ENCODE measurements at places on chromosomes 5 and 9.

- no peak for DNase-seq
Observed at GRCh38 chr5:116038817-116039216, 6.5 kb downstream of the ARL14EPL start.

DNA sequence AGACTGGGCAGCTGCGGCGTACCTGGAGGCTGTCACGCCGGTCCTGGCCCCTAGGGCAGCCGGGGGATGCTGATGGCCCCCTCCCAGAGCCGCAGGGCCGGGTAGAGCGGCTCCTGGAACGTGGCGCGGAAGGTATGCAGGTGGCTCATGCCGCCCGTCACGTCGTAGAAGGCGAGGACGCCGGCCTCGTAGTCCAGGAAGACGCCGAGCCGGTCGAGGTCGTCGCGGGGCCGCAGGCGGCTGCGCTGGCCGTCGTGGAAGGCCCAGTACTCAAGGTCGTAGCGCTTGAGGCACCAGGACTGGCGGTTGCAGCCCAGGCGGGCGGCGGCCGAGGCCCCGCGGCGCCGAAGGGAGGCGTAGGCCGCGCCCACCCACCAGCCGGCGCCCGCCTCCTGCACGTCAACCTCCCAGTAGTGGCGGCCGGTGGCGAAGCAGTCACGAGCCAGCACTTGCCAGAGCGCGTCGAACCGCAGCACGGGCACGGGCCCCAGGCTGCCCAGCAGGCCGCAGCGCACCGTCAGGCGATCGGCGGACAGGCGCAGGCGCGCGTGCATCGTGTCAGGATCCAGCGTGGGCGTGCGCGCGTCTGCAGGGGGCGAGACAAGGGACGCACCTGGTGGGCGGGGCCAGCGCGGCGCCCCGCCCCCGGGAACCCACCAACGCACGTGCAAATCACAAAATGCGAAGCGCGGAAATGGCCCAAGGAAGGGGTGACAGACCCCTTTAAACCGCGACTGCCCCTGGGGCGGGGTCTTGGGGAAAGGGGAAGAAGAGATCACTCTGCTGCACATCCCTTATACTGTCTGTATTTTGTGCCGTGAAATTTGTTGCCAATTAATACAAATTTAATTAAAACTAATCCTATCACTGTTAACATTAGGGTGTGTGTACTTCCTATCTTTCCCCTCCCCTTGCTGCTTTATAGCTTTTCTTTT lies 31.2 kb downstream of the NANS start:
- DNase-seq = no peak

DNA sequence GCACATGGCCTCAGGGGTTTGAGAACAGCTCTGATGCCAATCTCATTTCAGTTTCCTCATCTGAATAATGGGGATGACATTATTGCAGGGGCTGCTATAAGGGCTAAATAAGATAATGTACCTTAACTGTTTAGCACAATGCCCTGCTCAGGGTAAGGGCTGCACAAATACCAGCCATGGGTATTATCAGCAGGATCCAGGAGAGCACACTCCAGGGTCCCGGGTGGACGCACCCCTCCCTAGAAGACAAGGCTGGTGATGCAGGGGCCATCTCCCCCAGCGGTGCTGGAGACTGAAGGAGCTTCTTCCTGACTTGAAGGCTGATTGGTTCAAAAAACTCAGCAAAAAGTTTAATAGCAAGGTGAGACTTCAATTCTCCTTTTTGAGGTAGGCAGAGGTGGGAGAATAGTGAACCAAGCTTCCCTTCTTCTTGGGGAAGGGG lies 2.7 kb upstream of the CXXC5 start:
- no peak for DNase-seq

- DNase-seq = no peak
Observed at GRCh38 chr5:76085243-76085579, 2.0 kb downstream of the SV2C start.

GRCh38 chr5:119743927-119744326 lies 114.6 kb downstream of the FAM170A start:
- DNase-seq = peak; percentile 26

GRCh38 chr5:75611311-75612225 lies at the start of gene ANKDD1B:
ANKDD1B (plus strand) TSS chr5:75611453; CDS start chr5:75611635, 182 bp downstream.
- DNase-seq = peak; percentile 42

DNA sequence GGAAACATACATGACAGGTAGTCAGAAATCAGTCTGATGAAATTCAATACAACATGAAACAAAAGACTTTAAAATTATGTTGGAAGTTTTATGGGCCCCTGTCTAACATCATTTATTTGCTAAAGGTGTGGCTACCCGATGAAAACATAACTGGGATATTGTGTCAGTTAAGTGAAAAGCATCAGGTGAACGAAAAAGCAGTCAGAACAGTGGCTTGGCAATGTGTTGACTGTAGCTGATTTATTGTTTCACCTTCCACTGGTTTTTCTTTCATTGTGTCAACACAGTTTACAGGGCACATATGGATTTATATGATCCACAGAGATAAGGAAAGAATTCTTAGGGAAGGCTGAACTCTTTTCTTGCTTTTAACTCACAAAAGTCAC lies 429.6 kb upstream of the ZNF608 start:
- DNase-seq = no peak

DNA sequence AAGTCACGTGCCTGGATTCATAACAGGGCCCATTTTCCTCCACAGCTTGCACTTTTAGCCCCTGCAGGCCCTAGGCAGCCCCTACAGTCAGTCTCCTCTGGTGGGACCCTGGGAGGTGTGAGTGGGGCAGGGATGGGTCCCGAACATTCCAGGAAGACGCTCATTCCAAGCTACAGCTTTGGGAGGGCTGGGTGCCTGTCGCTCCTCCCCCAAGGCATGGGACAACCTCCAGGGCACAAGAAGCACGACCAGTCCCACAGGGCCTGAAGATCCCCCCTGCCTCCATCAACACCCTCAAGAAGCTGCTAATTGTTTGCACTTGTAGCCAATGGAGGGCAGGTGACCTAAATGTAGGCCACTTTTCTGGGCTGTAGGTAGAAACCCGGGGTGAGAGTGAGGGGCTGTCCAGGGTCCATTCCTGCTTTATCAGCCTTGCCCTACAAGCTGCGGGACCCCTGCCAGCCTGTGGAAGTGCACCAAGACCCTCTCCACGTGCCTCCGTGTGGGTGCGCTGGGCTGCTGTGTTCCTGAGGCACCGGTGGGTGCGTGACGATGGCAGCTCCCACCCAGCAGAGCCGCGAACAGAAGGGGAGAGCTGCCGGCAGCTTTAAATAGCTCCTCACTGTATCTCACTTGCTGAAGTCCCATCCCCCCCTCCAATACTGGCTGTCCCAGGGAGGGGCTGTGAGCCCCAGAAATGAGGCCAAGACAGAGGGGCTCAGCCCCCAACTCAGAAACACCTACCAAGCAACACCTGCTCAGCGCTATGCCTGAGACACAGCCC lies 91.9 kb upstream of the ARAP3 start:
- DNase-seq = no peak

DNA sequence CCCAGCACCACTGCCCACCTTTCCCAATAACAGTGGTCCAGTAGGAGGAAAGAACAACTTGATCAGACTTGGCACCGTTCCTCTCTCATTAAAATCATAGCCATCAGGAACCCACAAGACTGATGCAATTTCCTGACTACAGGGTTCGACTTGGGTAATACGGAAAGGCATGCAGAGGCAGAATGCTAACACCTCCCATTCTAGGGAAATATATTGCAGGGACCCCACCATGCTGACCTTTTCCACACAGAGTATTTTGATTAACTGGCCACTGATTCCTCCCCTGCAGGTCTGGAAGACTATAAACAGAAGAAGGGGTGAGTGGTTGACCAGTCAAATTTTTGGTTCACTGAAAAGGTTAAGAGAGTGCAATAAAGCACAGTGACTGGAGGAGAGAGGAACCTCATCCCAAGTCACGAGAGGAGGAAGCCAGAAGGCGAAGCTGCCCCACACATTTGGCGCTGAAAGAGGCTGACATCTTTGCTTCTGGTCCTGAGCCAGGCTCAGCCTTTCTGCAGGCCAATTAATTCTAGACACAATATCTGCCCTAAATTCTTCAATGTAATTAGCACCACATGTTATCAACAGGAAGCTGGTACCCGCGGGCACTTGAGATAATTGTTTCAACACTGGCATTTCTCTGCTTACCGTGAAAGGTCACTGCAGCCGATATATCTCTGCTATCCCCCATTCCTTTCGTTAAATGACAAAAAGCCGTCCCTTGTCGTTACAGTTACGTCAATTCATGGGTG lies 64.7 kb upstream of the SPOCK1 start:
- no peak for DNase-seq

DNA sequence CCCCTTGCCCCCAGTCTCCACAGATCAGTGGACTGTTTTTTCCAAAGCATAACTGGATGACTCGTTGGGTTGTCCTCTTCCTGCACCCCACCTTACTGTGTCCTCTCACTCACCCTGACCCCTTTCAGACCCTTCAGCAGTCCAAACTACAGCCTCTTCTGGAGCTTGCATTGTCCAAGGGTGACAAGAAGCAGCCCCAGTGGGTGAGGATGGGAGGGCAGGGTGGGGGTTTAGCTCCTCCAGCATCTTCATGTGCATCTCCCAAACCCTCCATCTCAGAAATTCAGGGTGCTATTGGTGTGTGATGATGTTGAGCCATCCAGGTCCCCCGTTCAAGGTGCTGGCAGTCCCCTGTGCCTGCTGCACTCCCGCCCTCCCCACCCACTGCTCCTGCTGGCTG lies 62.4 kb upstream of the COL15A1 start:
- DNase-seq = no peak

GRCh38 chr5:115602591-115603125 lies 379 bp upstream of the TICAM2 start:
- DNase-seq = no peak

Measured in HEK293T (cell line).